ENCODE measurements at places on chromosomes 1 and 21.

- no peak for DNase-seq
Observed at GRCh38 chr1:35585281-35585680, 12.2 kb downstream of the TFAP2E start.

GRCh38 chr1:153711026-153711425, 16.8 kb upstream of the INTS3 start:
- no peak for DNase-seq

DNA sequence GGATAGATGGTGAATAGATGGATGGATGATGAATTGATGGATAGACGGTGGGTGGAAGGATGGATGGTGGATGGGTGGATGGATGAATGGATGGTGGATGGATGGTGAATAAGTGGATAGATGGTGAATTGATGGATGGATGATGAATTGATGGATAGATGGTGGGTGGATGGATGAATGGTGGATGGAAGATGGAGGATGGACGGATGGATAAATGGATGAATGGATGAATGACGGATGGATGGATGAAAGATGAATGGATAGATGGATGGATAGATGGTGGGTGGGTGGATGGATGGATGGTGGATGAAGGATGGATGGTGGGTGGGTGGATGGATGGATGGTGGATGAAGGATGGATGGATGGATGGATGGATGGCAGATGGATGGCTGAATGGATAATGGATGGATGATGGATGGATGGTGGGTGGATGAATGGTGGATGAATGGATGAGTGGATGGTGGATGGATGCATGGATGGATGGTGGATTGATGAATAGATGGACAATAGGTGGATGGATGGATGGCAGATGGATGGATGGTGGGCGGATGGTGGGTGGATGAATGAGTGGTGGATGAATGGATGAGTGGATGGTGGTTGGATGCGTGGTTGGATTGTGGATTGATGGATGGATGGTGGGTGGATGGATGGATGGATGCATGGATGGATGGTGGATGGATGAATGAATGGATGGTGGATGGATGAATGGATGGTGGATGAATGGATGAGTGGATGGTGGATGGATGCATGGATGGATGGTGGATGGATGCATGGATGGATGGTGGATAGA, 5.3 kb downstream of the CHD5 start:
- no peak for DNase-seq

GRCh38 chr1:83764209-83764608, 234.7 kb downstream of the TTLL7 start:
- DNase-seq = no peak

DNA sequence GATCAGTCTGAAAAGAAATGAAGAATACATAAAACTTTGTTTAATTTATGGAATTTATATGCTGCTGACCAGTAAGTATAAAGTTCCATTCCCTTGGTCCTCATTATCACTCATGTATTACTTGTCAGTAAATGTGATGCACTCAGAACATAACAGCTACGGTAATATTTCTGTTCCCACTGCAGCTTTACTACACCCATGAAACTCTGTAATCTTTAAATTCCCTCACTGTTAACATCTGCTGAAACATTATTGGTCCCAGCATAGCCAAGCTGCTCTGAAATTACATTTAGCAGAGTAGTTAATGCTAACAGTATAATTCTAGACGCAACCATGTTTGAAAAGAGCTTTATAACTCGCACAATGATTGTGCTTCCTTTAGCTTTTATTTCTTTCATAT, 238.4 kb downstream of the GPATCH2 start:
- DNase-seq = no peak

- DNase-seq = no peak
Observed at GRCh38 chr21:42149656-42150473, 69.1 kb upstream of the ABCG1 start.

- DNase-seq = no peak
Observed at GRCh38 chr1:97364086-97364485, 556.7 kb downstream of the DPYD start.

DNA sequence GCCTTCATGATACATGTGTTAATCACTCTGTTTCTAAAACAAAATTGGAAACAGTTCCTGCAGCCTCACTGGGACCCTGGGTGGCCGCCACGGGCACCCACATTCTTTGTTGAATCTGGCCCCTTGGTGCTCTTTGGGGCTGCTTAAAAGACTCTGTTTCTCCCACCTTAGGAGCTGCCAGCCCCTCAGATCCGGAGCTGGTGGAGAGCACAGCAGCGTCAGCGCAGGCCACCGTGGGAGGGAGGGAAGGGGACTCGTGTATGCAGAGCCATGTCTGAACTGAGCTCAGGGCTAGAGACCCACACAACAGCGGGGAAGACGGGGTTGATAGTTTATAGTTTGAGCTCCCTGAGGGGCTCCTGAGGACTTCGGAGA, 121.2 kb downstream of the CNIH3 start:
- DNase-seq = no peak

DNA sequence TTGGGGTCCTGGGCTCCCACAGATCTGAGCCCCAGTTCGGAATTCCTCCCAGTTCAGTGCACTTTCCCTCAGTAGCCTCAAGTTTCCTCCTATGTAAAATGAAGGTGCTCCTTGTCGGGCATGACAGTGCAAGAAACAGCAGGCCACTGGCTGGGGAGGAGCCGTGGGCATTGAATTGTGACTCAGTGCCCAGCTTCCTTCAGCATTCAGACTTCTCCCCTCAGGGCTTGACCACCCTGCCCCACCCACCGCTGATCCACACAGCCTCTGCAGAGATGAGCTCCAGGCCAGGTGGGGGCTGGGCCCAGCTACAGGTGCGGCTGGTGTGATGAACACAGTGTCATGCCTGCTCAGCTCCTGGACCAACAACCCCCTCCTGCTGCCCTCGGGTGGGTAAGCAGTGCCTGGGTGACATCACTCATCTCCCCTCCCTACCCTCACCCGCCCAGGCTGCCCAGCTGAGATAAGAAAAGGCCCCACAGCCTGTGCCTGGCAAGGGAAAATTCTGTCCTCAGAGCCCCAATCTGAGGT, 4.9 kb downstream of the MOB3C start:
- no peak for DNase-seq

- DNase-seq = no peak
Observed at GRCh38 chr1:177119311-177119710, 45.2 kb downstream of the ASTN1 start.

- no peak for DNase-seq
Observed at GRCh38 chr21:14303731-14304488, 79.0 kb downstream of the HSPA13 start.

GRCh38 chr1:119323216-119323982, 45.2 kb upstream of the HAO2 start:
- no peak for DNase-seq

GRCh38 chr1:79478160-79478559, 471.6 kb upstream of the ADGRL4 start:
- no peak for DNase-seq

DNA sequence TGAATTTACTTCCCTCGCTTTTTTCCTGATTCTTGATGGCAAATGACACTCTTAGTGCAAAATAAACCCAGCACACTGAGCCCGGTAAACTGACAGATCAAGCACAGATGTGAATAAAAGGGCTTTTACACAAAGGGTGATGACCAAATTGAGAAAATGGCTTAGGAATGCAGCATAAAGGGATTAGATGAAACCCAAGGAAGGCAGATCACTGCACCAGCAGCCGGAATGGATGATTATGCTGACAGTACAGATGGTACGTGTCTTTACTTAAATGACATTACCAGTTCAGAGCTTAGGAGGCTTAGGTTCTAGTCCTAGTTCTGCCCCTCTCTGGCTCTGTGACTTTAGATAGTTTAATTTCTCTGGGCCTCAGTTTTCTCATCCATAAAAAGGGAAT, 12.0 kb downstream of the PKP1 start:
- no peak for DNase-seq

GRCh38 chr1:54710434-54710833, 5.2 kb upstream of the TTC4 start:
- DNase-seq = no peak

GRCh38 chr1:43548285-43549271, 17.9 kb downstream of the PTPRF start:
- no peak for DNase-seq

DNA sequence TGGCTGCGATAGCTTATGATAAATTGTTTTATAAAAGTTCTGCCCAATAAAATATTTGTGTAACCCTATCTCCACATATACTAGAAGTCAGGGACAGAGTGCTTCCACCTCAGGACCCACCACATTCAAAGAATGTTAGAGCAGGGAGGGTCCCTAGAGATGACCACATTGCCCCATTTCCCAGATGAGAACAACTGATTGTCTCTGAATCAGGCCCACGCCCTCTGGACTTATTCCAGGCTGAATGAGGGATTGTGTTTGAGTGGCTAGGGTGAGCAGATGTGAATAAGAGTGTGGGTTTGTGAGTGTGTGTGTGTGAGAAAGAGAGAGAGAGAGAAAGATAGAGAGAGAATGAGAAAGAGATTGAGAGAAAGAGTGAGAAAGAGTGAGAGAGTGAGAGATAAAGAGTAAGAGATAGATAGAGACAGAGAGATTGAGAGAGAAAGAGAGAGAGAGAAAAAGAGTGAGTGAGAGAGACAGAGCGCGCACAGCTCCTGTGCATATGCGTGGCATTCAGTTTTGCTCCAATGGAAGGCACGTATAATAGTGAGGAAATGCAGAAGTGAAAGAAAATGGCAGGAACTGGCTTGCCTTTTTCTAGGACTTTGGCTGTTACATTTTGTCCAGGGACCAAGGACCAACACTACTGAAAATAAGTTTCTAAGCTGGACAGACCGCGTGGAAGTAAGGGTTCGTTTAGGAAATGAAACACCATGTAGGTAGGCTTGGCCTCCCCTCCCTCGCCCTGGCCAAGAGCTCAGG, 94.1 kb downstream of the ABCA4 start:
- no peak for DNase-seq

- no peak for DNase-seq
Observed at GRCh38 chr1:150992626-150993025, 10.5 kb downstream of the ANXA9 start.

DNA sequence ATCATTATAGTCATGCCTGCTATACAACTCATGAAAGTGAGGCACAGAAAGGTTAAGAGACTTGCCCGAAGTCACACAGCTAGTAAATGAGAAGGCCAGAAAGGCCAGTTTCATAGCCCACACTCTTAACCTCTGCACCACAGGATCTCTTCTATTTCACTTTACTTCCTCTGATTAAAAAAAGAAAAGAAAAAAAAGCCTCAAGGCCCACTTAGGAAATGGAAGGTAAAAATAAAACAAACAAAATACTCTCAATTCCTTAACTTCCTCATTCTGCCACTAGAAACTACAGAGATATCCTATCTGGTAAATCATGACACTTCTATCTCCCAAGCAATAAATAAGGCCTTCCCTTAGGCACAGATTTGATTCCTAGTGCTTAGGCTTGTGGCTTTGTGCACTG, 7.6 kb upstream of the ENAH start:
- no peak for DNase-seq

GRCh38 chr1:9100471-9101043, 28.3 kb downstream of the GPR157 start:
- DNase-seq = no peak

DNA sequence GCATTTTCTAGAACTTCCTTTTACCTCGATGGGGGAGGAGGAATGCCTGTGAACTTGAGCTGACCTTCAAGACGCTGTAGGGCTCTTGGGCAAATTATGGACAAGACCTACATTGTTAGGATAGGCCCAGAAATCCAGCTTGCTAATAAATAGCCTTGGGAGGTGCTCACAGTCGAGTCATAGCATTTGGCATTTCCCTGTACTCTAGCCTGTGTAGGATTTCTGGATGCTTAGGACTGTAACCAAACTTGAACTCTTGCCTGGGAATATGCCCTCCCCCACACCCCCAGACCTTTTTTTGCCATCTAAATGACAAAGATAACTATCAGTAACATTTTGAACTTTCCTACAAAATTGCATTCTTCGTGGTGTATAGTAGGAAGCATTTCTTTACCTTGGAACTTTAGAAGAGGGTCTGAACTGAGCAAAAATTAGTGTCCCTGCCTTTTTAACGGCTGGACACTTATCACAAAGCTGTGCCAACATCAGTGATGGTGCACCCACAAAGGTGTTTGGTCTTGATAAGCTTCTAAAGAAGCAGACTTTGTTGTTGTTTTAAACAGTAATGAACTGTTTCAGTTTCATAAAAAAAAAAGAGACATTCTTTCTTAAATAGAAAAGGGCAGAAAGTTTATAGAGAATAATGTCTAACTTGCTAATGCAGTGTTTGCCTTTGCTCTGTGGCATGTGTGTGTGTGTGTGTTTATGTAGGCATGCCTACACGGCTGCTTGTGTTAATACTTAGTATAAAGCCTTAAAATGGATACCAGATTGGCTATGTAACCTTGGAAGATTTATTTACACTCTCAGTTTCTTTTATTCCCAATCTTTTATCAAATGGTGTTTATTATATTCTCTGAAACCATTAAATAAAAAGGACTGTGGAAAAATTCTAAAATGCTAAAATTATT, 88.2 kb downstream of the NFIA start:
- DNase-seq = no peak

GRCh38 chr1:65812065-65812464, 19.4 kb downstream of the PDE4B start:
- DNase-seq = no peak

DNA sequence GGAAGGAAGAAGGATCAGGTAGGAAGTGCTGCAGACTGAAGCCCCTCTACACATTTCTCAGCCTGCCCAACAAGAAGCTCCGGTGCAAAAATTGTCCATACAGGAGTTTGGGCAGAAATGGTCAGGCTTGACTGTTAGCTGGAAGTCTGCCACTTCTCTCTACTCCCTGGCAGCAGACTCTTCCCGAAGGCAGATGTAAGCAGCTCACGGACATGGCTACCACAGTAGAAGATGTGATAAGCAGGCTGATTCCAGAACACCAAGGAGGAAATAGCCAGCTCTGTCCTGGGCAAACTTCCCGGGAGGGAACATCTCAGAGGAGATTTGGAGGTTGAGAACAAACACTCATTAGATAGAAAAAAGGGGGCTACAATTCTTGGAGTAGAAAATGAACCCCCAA, 52.6 kb downstream of the TRABD2B start:
- DNase-seq = no peak

GRCh38 chr1:230074270-230074669, 7.2 kb downstream of the GALNT2 start:
- DNase-seq = no peak

GRCh38 chr21:38282921-38283320, 26.1 kb downstream of the KCNJ15 start:
- DNase-seq = no peak

DNA sequence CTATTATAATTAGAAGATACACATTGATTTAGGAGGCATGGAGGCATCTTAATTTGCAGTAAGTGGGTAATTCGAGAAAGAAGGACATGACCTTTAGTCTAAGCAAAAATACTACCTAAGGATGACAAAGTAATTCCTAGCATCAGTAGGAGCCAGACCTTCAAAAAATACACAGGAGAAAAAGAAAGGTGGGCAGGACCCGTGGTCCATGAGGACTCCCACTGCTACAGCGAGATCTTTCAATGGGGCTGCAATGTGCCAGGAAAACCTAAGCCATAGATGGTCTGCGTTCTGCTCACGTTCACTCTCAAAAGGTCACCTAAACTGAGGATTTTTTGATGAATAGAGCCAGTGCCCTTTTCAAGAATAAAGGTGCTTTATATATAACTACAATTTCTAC, 10.6 kb upstream of the EXO1 start:
- no peak for DNase-seq

Data from stimulated activated CD8-positive, alpha-beta memory T cell treated with anti-CD3 and anti-CD28 coated beads, Interleukin-7, amount 100 ng/mL, for 1 hour (primary cell).